Stimulated activated CD4-positive, alpha-beta T cell treated with anti-CD3 and anti-CD28 coated beads, Interleukin-2, amount 100 ng/mL, for 24 hours (primary cell): ENCODE measurements at places on chromosomes 6 and 20.

DNA sequence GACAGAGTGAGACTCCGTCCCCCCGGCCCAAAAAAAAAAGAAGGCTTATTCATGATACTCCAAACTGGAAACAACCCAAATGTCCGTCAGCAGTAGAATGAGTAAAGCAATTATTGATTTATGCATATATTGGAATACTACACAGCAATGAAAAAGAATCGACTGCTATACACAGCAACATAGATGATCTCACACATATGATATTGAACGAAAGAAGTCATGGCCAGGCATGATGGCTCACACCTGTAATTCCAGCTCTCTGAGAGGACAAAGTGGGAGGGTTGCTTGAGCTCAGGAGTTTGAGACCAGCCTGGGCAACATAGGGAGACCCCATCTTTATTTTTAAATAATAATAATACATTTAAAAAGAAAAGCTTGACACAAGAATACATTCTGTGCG, 28.5 kb downstream of the BCAS4 start:
- no peak for DNase-seq

DNA sequence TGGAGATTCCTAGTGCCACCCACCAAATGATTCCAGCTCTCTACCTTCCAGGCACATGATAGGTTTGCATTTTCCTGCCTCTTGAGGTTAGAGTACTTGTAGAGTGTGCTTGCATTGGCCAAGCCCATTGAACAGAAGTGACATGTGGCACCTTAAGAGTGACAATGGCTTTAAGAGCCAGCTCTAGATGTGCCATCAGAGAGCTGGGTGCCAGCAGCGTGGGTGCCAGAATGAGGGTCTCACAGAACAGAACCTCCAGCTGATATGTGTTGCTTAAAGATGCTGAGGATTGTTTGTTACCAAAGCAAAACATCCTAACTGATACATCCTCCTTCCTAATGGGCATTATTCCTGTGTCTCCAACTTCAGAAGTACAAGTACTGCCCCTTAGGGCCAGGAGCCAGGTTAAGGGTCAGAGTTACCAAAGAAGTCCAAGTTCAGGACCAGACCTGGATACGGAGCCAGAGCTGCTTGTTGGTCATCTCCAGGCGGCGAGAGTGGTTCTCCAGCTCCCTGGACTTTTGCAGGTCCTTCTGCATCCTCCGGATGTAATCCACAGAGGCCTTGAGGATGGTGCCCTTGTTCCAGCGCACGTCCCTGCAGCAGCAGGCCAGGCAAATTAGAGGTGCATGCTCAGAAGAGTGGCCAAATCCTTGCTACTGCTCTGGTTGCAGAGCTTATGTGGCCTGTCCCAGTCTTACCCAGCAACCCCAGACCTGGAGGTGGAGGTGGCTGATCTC, 47.5 kb downstream of the MDFI start:
- DNase-seq = no peak

DNA sequence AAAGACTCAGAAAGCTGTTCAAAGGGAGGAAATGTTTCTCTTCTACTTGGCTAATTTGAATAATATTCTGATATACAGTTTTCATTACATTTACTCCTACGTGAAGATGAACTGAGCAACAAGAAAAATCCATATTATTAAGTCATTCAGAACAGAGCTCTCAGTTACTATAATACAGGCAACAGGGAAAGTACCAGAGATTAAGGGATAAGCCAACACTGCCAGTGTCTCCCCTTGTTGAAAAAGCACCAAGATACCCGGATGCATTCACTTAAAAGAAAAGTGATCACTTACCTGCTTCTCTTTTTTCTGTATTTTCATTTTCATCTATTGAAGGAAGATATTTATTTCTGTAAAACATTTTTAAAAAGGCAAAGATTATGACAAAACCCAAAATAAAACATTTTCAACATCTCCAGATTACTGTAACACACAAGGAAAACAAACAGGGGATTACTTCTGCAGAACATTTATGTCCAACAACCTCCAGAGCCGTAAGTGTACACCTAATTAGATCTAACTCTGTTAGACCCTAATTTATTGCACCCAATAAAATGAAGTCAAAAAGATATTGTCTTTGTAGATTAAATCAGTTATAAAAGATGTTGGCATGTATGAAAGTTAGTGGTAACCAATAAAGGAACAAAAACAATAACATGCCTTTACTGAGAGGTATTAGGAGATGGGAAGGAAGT, 67.0 kb downstream of the CHD6 start:
- no peak for DNase-seq

DNA sequence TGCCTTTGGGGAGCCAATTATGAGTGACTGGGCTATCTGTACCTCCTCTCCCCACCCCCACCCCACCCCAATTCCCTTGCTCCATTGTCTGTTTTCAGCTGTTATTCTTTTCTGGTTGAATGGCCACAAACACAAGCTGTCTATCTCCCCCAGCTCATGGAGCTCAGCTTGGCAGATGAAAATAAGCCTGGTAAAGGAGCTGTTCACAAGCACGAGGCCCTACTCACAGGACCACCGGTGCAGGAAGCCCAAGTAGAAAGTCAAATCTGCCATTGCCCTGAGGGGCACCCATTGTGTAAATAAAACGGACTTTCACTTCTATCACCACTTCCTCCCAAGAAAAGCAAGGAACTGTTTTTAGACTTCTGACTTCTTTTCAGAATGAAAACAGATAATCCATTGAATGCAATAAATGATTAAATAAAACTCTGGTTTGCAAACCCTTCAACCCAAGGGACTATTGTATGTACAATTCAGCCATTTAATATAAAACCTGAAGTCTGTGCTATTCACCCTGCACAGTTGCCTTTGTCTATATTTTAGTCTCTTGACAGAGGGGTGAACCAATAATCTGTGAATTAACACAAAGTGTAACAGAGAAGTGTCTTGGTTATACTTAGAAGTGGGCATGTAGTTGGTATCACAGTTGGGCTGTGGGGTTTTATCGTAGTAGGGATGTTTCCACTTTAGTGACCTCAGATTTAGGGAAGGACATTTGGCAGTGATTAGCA, 27.7 kb downstream of the RIPOR2 start:
- DNase-seq = no peak

GRCh38 chr20:40481743-40482458, 207.1 kb downstream of the MAFB start:
- DNase-seq = no peak

GRCh38 chr20:59810449-59811187, 122.8 kb downstream of the SYCP2 start:
- DNase-seq = no peak

DNA sequence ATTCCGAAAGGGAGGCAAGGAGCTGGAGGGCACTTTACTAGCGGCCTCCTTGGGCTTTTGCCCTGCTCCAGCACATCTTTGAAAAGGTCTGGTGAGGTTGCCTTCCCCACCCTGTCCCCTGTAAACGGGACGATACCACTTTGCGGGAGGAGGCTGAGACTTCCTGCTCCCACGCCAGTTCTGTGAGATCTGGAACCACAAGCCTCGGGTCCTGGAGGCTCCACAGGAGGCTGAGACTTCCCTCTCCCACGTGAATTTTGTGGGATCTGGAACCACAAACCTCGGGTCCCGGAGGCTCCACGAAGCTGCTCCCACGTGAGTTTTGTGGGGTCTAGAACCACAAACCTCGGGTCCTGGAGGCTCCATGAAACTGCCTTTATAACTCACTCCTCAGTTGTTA, 209.3 kb downstream of the DLL1 start:
- no peak for DNase-seq

- DNase-seq = no peak
Measured at GRCh38 chr6:811831-812230, 118.9 kb upstream of the EXOC2 start.

GRCh38 chr6:90382760-90383159, 86.1 kb upstream of the BACH2 start:
- DNase-seq = no peak

DNA sequence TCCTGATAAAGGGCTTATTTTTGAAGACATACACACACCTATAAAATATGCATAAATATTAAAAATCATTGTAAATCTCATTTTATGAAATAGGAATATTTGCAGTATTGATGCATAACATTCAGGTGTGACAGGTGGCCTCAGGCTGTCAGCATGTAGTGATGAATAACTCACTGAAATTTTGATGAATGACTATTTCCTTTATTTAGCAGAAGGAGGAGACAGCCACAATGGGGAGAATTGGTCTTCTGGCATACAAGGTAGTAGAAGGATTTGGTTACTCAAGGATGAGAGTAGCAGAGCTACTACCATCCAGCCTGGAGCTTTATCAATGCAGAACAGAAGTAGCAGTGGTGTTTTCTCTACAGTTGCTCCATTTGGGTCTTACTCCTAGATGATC, 47.2 kb downstream of the RGS17 start:
- no peak for DNase-seq

- DNase-seq = no peak
Measured at GRCh38 chr6:4441981-4442434, 306.6 kb upstream of the ECI2 start.

GRCh38 chr6:148548065-148548748, 198.6 kb upstream of the UST start:
- no peak for DNase-seq

DNA sequence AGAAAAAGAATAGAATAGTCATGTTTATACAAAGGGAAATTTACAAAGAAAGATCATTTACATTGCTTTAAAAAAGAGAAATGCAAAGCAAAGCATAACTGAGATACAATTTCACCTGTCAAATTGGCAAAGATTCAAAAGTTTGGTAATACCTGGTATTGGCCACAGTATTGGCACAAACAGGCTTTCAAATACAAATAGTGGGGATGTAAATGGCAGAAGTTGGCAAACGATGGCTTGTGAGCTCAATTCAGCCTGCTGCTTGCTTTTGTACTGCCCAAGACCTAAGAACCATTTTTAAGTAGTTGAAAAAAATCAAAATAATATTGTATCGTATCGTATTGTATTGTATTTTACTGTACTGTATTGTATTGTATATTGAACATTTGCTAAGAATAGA, 194.5 kb upstream of the JAG1 start:
- no peak for DNase-seq

DNA sequence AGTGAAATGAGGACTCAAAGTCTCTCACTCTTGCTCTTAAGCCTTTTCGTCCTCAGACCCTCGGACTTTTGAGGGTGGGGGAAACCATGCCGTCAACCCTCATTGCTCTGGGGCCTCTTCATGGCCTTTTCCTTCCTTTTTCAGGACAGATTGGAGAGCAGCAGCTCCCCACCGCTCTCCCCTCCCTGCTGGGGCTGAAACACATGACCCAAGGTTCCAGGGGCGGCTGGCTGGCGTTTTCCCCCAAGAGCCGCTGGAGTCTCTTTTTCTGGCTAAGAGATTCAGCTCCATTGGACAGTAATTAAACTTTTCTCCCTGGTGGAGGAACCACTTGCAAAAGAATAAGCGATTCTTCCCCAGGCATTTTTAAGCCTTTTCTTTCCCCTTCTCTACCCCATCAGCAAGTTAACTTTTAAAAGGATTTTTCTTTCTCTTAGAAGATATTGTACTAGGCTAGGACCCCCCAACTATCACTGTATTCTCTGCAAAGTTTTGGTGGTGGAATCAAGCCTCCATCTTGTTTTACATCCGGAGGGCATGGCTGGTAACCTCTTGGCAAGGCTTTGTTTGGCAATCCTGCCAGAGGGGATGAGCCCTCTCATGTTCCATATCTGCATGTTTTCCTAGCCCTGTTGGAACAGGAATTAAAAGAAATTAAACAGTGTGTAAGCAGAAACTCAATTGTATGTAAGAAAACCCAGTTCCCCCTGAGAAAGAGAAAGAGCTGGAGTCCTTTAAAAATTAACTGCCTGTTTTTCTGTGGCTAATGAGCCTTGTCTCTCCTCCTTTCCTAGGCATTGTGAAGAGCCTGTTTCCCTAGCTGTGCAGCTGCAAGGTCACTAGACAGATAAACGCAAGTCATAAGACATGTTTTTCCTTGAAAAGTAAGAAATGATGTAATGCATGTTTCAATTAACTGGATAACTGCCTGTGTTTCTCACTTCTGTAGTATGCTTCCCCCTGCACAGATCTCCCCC, 100.8 kb upstream of the GPR6 start:
- no peak for DNase-seq

- no peak for DNase-seq
Measured at GRCh38 chr6:105791179-105791578, 295.0 kb upstream of the PRDM1 start.

GRCh38 chr6:85135376-85136094, 314.3 kb upstream of the NT5E start:
- DNase-seq = no peak

DNA sequence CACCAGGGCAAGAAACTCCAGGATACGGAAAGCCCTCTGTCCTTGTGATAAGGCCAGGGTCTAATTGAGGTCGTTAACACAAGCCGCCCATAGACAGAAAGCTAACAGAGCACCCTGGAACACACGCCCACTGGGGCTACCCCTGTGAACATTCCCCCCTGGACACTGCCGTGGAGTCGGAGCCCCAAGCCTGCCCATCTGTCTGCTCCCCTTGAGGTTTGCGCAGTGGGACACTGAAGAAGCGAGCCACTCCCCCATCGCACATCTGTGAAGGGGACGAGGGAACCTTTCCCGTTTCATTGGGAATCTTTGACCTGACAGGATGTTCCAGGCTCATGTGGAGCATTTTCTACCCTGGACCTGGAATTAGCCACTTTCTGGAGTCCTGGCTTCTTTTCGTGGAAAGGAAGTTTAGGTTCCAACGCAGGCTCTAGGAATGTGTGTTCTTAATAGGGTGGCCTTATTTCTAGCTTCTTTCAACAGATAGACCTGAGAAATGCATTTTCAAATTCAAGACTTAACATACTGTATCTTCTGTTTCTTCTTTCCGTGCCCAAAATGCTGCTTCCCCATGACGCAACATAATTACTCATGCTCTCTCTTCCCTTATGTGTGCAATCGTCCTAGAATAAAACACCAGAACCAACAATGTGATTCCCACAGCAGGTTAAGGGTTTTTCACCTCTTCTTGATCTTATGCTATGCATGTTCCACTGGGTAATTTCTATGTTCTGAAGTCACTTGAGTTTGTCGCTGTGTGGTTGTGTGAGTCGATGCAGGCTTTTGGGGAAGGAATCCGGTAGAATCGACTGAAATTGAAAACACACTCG, 161.1 kb downstream of the ERMARD start:
- DNase-seq = no peak

DNA sequence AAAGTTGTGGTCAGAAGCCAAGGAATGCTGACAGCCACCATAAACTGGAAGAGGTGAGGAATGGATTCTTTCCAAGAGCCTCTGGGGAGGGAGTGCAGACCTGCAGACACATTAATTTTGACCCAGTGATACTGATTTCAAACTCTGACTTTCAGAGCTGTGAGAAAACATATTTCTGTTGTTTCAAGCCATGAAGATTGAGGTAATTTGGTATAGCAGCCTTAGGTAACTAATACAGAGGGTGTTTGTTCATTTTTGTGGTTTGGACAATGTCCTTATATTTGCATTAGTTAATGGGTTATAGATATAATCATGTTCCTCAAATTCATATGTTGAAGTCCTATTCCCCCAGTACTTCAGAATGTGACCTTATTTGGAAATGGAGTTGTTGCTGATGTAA, 85.4 kb upstream of the GTSF1L start:
- DNase-seq = no peak

- no peak for DNase-seq
Measured at GRCh38 chr6:38543022-38543421, 96.7 kb downstream of the BTBD9 start.

- no peak for DNase-seq
Measured at GRCh38 chr6:36000451-36000850, 24.0 kb downstream of the SLC26A8 start.
